Kidney (tissue), 22 donors: ENCODE measurements at places on chromosomes 4 and X. TPM values are rescaled to one million over a fixed set of nuclear protein-coding genes. Genes with fewer than 3 reads are reported as not detected.

ETDB gene
- total RNA-seq, result not detected

DNA sequence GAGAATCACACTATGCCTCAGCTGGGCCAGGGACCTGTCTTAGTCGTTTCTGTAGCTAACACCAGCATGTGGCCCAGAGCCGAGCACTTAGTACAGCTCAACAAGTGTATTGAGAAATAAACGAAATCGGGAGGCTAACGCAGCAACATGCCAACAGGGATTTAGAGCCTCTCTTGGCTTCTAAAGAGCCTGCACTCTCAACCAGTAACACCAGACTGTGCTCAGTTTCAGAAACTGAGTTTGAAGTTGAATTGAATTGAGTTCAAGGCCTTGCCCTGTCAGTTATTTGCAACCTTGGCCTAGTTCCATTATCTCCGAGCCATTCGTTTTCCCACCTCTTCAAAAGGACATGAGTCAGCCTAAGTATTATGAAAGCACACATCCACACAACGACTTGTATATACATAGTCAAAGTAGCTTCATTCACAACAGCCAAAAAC lies 71.3 kb upstream of the LDB2 start:
- H3K4me3 ChIP-seq, result no peak overlapping the region
- no peaks in the 10 kb centered on the region for H3K36me3 ChIP-seq
- H3K27ac ChIP-seq, result no peak overlapping the region
- H3K27me3 ChIP-seq, result no peaks in the 10 kb centered on the region

DNA sequence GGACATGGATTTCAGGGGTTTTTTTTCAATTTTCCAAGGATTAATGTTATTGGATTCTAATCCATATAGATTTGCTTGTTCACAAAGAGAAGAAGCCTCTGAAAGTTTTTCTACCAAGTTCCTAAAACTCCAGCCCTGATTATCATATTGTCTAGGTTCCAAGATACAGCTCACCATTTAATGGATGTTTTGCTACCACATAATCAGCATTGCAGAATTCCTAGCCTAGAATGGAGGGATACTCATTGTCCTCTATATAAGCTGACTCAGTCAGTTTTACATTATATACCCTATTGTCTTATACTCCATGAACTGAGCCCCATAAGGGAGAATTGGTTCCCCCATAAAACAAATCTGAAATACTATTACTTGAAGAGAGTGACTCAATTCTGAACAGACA lies 664.7 kb upstream of the FAM241A start:
- H3K36me3 ChIP-seq, result no peaks in the 10 kb centered on the region
- H3K4me1 ChIP-seq, result no peaks in the 10 kb centered on the region
- no peak overlapping the region for H3K4me3 ChIP-seq
- no peak for DNase-seq

DNA sequence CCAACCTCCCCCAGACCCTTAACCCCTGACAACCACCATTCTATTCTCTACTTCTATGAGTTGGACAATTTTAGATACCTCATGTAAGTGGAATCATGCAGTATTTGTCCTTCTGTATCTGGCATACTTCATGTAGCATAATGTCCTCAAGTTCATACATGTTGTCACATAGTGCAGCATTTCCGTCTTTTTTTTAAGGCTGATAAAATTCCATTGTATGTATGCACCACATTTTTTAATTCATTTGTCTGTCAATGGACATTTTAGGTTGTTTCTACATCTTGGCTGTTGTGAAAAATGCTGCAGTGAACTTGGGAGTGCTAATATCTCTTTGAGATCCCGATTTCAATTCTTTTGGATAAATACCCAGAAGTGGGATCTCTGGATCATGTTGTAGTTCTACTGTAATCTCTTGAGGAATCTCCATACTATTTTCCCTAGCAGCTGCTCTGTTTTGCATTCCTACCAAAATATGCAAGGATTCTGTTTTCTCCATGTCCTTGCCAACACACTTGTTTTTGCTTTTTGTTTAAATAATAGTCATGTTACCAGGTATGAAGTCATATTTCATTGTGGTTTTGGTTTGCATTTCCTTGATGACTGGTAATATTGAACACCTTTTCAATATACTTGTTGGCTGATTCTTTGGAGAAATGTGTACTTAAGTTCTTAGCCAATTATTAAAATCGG lies 48.8 kb upstream of the ADAD1 start:
- H3K27ac ChIP-seq, result no peak overlapping the region
- no peak overlapping the region for H3K4me3 ChIP-seq
- H3K4me1 ChIP-seq, result no peaks in the 10 kb centered on the region
- no peaks in the 10 kb centered on the region for H3K27me3 ChIP-seq
- DNase-seq, result no peak

DNA sequence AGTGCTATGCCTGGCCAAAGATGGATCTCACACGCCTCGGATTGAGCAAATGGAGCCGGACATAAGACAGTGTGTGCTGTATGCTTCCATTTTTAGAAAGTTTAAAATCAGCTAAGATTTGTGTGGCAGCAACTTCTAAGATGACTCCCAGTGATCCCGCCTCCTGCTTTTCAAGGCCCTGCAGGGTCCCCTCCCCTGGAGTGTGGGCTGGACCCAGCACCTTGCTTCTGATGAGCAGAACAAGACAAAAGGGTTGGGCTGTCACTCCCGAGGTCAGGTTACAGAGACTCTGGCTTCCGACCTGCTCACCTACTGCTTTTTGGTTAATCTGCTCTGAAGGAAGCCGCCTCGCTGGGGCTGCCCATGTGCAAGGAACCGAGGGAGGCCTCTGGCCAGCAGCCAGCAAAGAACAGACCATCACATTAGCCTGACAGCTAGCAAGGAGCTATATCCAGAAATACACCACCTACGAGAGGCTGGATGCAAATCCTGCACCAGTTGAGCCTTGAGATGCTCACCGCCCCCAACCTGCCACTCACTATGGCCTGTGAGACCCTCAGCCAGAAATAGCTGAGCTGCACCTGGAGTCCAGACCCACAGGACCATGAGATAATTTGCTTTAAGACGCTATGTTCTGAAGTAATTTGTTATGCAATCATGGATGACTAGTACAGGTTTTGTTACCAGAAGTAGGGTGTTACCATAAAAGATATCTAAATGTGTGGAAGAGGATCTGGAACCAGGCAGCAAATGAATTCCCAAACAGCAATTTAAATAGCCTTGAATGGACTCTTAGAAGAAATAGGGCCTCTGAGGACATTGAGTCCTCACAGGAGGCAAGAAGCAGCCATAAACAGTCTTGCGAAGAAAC lies 47.6 kb downstream of the CRMP1 start:
- H3K27ac ChIP-seq, result no peak overlapping the region
- no peak overlapping the region for H3K4me3 ChIP-seq
- H3K36me3 ChIP-seq, result no peaks in the 10 kb centered on the region

DNA sequence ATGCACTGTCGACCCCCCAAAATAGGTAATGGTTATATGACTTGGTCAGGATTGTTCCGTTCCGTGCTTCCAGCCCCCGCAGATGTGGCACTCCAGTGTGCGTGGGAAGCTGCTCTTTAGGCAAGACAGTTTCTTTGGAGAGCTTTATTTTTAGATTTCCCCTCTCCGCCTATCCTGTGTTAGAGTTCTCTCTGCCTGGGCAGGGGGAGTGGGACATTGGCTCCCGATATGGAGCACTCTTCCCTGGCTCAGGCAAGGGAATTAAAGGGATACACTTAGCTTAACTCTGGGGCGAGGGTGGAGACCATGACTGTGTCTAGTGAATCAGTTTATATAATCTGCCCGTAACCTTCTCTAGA lies 36.0 kb downstream of the DLG3 start:
- H3K4me3 ChIP-seq, result no peak overlapping the region
- peaks cover 14% of the 10 kb centered on the region for H3K4me1 ChIP-seq
- no peaks in the 10 kb centered on the region for H3K27me3 ChIP-seq

- no peaks in the 10 kb centered on the region for H3K36me3 ChIP-seq
- no peak overlapping the region for H3K27ac ChIP-seq
- H3K4me3 ChIP-seq, result no peak overlapping the region
- no peak for DNase-seq
- no peaks in the 10 kb centered on the region for H3K27me3 ChIP-seq
Observed at GRCh38 chr4:74790652-74791051, 3.7 kb downstream of the BTC start.

GAGE13 gene
- not detected for total RNA-seq

DNA sequence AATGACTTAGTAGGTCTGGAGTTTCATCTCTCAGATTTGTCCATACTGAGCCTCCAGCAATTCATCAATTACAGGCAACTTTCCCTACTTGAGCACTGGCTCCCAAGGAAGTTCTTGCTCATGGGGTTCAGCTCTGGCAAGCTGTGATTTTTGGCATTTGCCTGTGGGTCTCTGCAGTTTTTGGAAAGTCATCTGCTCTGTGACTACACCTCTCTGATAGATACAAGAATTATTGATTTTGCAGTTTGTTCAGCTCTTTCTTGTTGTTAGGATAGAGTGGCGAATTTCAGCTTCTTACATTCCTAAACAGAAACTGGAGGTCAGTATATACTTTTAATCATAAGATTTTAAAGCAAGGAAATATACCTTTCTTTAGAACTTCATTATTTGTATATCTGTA lies 209.7 kb upstream of the NPY2R start:
- no peak overlapping the region for H3K27ac ChIP-seq
- no peaks in the 10 kb centered on the region for H3K36me3 ChIP-seq
- H3K4me3 ChIP-seq, result no peak overlapping the region
- DNase-seq, result no peak
- H3K4me1 ChIP-seq, result no peaks in the 10 kb centered on the region

SPARCL1 gene
- 322 TPM for total RNA-seq

DNA sequence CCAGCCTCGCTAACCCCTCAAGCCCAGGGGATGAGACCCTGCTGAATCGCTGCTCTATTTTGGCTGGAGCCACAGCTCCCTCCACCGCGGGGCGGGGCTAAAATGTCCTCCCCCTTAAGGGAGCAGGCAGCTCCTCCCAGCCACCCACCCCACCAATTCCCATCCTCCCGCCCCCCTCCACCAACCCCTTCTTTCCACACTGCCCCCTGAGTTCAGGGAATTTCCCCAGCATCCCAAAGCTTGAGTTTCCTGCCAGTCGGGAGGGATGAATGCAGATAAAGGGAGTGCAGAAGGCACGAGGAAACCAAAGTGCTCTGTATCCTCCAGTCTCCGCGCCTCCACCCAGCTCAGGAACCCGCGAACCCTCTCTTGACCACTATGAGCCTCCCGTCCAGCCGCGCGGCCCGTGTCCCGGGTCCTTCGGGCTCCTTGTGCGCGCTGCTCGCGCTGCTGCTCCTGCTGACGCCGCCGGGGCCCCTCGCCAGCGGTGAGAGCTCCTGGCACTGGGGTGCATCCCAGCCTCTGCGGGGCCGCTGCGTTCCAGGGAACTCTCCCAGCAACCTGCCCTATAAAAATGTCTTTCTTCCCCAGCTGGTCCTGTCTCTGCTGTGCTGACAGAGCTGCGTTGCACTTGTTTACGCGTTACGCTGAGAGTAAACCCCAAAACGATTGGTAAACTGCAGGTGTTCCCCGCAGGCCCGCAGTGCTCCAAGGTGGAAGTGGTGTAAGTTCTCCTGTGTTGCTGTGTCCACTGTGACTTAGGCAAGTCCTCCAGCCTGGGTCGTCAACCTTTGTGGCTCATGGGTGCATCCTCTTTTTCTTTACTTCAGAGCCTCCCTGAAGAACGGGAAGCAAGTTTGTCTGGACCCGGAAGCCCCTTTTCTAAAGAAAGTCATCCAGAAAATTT lies at the start of gene CXCL6:
TSS of gene CXCL6 (plus strand) at position 306 of the 907 bp plus-strand sequence. CDS start at position 379, 73 bp downstream.
- H3K27ac ChIP-seq, result no peak within 1 kb of the TSS
- H3K27me3 ChIP-seq, result peaks cover 2% of the 10 kb centered on the region
- peak; percentile 24 for DNase-seq
- H3K36me3 ChIP-seq, result no peaks in the 10 kb centered on the region

- H3K4me1 ChIP-seq, result peaks cover 9% of the 10 kb centered on the region
- peaks cover 8% of the 10 kb centered on the region for H3K36me3 ChIP-seq
- no peaks in the 10 kb centered on the region for H3K27me3 ChIP-seq
- peak overlapping the region; percentile 82 for H3K4me3 ChIP-seq
- no peak for DNase-seq
- peak overlapping the region; percentile 97 for H3K27ac ChIP-seq
Observed at GRCh38 chr4:82891707-82892466, 934 bp upstream of the SEC31A start.

DNA sequence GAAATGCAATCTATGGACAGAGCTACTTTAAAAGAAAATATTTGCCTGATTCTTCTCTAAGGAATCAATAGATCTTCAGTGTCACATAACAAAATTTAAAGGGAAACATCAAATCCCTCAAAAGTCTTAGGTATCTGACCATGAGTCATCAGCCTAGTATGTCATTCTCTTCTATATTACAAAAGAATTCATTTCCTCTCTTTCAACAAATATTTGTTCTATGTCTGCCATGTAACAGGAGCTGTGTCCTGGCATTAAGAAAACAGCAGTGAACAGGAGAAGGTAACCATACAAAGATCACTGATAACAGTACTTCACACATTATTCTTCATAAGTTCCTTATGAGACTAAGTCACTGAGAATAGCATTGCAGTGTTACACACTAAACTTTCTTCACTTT lies 243.6 kb upstream of the DKK2 start:
- DNase-seq, result no peak
- no peaks in the 10 kb centered on the region for H3K4me1 ChIP-seq
- H3K27me3 ChIP-seq, result no peaks in the 10 kb centered on the region

- H3K36me3 ChIP-seq, result no peaks in the 10 kb centered on the region
- no peaks in the 10 kb centered on the region for H3K4me1 ChIP-seq
- H3K27me3 ChIP-seq, result no peaks in the 10 kb centered on the region
- H3K27ac ChIP-seq, result no peak overlapping the region
Observed at GRCh38 chrX:33416273-33416805, 205.0 kb upstream of the DMD start.

DNA sequence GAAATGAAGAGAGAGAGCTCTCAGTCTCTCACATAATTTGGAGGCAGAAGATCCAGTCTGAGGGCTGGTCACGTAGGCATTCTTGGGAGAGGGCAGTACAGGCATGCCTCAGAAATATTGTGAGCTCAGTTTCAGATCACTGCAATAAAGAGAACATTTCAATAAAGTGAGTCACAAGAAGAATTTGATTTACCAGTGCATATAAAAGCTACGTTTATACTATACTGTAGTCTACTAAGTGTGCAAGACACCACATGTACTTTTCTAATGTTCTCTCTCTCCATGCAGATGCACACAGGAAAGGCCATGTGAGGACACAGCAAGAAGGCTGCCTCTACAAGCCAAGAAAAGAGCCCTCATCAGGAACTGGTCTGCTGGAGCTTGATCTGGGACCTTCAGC lies 583.5 kb upstream of the FAT1 start:
- no peak overlapping the region for H3K4me3 ChIP-seq
- H3K27me3 ChIP-seq, result no peaks in the 10 kb centered on the region
- DNase-seq, result no peak
- no peaks in the 10 kb centered on the region for H3K4me1 ChIP-seq
- H3K27ac ChIP-seq, result no peak overlapping the region

EPHA5 gene
- 0.22 TPM for total RNA-seq
